ENCODE measurements at places on chromosomes 5 and 9.

DNA sequence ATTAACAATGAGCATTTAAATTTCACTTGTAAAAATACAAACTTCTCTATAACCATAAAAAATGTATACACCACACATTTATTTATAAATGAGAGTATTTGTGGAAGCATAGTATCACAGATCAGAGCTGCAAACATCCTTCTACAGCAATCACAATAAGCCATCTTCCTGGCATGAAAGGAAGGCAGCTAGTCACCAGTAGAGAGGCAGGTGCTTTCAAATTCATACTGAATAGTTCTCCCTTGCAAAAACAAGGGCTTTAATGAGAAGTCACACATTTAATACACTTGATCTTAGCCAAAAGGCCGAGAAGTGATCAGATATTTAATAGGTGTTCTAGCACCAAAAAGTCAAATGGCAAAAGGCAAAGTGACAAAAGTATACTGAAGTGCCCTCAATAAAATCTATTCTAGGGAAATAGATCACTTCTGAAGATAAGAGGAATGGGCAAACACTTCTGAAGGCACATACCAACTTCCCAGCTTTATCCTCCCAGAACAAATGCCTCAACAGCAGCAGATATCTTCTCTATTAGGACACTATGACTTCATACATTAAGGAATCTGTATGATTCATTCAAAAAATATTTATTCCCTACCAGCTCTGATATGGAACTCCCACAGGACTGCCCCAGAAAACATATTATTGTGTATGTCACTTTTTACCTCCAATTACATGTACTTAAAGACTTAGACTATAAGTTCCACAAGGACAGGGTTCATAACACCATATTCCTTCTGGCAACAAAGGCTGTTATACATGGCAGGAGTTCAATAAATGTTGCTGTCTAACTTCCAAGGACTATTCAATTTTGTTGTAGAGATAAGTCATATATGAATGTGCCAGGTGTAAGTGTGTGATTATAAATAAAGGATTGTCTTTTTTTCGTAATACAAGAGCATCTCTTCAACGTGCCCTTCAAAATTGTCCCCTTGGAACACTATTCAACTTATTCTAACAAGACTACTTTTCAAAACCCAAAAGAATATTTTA lies 31.7 kb downstream of the MAPKAP1 start:
- DNase-seq, result no peak

- no peak for DNase-seq
Observed at GRCh38 chr5:146699138-146699537, 179.4 kb downstream of the PPP2R2B start.

DNA sequence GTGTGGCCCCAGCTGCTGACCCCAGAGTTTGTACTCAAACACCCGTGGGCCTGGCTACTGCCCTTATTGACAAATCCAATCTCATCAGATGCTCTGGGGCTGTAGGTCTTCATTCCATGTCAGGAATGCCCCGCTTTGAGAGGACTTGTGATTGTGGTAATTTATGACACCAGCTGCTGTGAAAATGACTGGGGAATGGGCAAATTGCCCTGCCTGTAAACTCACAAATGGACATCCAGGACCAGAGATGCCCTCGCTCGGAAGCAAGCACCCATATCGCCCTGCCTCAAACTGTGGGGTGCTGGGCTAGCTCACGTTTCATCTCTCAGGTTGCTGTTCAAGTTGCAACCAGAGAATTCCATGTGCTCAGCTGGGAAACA lies 225.9 kb upstream of the MAP3K1 start:
- no peak for DNase-seq

- no peak for DNase-seq
Observed at GRCh38 chr5:22938362-22938761, 85.2 kb upstream of the CDH12 start.

DNA sequence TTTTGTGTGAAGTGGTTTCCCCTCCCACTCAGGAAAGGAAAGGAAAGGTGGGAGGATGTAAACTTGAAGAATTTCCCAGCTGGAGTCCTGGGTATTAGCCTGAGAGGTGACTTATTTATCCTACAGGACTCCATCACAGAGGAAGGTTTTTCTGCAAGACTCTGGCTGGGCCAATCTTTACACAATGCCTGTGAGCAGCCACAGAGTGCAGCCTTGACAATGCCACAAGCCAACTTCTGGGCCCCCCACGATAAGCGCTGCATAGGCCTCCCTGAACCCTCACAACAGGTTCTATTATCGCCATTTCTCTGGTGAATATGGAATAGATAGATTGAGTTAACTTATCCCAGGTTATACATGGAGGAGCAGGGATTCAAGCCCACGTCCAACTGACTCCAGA lies 12.4 kb downstream of the TTC39B start:
- DNase-seq, result no peak

DNA sequence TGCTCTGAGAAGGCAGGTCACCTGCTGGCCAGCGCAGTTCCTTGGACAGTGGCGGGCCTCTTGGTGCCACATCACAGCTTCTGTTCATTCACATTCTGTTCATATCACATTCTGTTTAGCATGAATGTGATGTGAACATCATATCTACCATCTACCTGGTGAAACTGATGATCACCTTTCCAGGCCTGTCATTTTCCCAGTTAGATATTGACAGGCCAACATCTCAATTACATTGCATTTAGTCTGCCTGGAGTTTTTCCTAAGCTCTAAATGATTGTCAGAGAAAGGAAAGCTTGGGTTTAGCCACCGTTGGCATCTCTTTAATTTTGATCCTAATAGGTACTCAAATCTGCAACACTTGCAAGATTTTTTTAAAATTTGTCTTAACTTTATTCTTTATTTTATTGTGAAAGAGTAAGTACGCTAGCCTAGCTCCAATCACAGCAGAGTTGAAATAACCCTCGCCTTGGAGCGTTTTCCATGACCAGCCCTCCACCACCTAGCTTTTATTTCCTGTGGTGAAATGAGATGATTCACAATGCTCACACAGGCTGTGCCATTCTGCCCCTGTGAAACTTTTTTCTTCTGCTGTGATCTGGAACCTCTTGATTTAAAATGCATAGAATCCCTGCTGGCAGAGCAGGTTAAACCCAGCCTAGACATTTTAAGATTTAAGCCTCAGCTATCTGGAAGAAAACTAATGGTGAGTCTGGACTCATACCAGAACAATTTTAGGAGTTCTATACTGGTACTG lies 225.0 kb downstream of the ESM1 start:
- no peak for DNase-seq

DNA sequence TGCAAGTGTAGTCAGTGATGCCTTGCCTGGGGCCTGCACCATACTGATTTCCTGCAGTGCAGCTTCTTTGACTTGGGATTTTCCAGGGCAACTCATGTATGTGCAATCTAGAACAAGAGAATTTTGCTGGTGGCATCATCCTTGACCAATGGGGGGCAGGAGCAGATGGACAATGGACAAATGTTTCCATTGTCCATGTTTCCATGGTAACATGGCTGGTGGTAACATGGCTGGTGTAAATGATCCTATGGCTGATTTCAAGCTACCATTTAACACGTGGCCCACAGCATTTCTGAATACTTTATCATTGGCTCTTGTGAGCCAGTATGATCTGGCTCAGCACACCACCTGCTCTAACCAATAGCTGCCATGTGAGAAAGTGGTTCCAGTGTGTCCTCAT lies 130.1 kb upstream of the OSMR start:
- DNase-seq, result no peak

GRCh38 chr5:52925001-52925400 lies 64.2 kb upstream of the ITGA2 start:
- DNase-seq, result no peak

- DNase-seq, result no peak
Observed at GRCh38 chr9:102569436-102569835, 425.7 kb upstream of the CYLC2 start.

DNA sequence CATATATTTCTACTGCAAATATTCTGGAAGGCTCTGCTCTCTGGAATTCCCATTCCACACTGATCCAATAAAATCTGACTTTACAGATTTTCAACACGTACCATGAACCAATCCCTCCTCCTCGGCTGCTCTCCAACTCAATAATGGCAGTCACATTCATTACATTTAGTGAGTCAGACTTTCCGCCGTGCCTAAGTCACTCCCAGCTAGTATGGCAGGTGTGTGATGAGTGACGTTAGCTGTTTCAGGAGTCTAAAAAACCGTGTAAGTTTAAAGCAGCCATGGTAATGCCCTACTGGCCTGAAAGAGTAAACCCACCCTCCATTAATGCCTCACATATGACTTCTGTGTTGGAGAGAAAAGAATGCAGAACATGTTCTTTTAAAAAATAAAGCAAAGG lies 3.3 kb downstream of the FBN2 start:
- DNase-seq, result no peak

GRCh38 chr9:97307091-97307490 lies 368 bp upstream of the CCDC180 start:
- peak; percentile 86 for DNase-seq

- DNase-seq, result no peak
Observed at GRCh38 chr9:134700636-134701350, 59.2 kb downstream of the COL5A1 start.

DNA sequence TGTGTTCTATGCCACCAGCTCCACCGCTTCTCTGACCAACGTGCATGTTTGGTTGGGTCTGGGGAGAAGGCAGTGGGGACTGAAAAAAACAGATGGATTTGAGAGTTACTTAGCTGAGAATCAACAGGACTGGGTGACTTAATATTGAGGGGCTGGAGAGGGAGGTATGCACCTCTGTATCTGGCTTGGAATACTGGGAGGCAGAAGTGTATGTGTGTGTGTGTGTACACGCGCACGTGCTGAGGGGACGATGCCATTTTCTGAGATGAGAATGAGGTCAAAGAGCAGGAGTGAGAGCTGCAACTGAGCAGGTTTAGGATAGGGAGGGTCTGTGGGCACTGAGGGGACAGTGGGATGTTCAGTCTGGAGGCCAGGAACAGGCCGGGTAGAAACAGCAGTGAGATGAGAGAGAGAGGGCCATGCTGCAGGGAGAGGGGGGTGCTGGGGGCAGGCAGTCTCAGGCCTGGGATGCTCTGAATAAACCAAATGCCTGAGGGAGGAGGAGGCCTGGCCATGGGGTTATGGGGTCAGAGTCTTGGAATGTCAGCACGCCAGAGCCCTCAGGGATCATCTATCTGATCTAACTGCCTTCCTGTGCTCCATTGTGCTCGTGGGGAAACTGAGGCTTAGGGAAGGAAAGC lies 14.0 kb downstream of the PDGFRB start:
- no peak for DNase-seq

DNA sequence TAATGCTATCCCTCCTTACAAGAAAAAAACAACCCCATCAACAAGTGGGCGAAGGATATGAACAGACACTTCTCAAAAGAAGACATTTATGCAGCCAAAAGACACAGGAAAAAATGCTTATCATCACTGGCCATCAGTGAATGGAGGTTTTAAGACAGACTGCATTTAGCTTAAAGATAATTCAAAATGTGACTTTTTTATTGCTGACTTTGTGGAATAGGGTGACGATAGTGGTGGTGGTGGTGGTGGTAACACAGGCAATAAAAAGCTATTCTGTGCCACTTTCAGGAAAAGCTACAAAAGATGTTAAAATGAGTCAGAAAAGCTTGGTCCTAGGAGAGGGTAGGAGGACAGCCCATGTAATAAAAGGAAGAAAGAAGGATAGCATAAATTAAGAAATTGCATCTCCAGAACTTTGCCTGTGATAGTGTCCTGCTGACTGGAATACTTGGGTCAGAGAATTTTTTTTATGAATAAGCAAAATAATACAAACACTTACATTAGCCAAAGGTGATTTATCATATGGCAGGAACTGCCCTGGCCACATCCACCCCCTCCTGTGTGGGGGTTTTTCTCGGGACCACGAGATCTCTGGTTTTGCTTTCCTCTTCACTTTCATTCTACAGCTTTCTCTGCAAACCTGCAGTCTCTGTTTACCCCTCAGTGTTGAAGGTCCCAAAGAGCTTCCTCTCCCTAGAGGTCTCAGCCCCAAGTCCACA lies 186.7 kb downstream of the DRD1 start:
- no peak for DNase-seq

DNA sequence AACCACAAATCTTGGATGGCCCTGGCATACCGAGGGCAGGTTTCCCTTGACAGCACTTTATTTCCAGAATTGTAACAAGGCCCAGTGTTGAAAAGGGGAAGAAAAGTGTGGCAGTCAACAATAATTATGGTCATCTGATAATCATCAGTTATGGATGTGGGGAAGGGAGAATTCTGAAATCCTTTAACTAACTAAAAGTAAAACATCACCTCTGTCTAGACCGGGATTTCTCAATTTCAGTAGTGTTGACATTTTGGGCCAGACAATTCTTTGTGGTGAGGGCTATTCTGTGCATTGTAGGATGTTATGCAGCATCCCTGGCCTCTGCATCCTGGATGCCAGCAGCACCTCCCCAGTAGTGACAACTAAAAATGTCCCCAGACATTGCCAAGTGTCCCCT lies 140.4 kb downstream of the PSAT1 start:
- no peak for DNase-seq

DNA sequence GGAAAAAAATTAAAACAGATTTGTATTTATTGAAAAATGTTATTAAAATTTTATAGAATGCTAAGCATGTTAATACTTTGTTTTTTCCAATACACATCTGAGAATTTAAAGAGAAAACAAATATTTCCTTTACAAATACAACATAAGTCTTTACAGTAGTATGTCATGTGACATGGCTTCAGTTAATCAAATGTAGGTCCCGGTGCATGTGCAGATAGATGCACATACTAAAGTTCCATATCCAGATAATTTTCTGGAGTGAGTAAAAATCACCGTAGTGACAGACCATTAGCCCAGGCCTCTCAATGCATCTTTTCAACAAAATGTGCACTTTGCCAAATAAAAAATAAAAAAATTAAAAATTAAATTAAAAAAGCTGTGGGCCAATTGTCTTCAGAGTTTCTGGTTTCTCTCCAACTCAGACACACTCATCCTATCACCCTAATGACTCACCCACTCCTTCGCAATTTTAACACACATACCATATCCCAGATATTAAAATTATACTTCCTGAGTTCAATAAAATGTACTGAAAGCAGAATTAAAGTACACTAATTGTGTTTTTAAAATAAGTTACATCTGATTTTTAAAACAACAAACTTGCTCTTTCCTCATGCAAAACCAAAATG lies 508.1 kb downstream of the NR2F1-AS1 start:
- DNase-seq, result no peak

DNA sequence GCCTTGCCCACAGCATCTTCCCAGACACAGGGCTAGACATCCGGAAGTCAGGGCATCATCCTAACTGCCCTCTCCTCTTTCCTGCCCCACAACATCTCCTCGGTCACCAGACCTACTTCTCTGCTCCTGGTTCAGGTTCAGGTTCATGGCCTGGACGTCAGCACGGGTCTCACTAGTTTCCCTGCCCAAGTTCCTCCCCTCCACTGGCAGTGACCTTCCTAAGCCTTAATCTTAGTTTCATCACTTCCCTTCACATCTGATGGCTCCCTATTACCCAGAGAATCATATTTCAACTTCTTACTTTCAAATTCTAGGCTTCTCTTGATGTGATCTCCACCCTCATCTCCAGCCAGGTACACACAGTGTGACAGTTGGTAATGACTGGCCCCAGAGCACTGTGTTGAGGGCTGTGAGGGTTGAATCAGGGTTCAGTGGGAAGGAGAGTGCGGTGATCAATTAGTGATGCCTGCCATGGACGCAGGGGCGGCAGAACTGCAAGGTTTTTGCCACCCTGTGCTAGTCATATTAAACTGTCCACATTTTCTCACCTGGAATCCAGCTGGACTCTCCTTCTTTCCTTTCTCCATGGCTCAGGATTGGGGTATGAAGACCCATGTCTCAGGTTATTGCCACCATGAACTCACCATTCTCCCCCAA lies 34.3 kb upstream of the CRB2 start:
- DNase-seq, result no peak

GRCh38 chr9:124409410-124409809 lies 5.8 kb downstream of the PSMB7 start:
- no peak for DNase-seq
